Activated CD8-positive, alpha-beta memory T cell treated with anti-CD3 and anti-CD28 coated beads, Interleukin-2, amount 50 U/mL, for 48 hours (primary cell): ENCODE measurements at places on chromosomes 1 and 21.

DNA sequence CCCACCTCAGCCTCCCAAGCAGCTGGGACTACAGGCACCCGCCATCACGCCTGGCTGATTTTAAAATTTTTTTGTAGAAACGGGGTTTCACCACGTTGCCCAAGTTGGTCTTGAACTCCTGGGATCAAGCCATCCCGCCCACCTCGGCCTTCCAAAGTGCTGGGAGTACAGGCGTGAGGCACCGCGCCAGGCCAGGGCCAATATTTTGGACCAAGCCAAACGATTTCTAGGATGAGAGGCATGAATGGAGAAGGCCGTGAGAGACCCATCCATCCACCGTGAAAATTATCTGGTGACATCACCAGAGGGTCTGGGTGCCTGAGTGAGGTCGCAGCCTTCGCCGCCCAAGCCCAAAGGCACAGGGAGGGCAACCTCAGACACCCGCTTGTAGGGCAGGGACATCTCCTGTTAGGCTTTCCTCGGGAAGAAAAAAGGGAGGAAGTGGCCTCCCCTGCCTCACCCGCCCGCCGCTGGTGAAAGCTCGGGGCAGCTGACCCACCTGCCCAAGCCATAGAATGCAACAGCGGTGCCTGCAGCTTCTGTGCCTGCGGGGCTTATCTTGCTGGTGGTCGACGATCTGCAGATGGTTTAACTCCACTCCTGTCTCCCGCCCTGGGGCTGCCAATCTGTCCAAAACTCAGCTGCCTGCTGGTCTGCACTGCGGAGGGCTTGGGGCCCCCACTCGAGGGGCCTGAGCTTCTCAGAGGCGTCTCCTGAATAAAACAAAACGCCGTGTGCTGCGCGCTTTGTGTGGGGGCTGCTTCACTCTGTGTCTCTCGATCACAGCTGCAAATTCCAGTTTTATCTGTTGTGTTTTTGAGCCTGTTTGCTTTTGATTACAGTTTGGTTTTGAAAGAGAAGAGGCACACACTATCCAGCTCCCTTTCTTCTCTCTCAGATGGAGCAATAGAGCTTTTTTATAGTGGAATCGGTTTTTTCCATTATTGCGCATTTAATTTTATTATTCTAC is 85.8 kb downstream of the MRPS6 start:
- no peak for DNase-seq

DNA sequence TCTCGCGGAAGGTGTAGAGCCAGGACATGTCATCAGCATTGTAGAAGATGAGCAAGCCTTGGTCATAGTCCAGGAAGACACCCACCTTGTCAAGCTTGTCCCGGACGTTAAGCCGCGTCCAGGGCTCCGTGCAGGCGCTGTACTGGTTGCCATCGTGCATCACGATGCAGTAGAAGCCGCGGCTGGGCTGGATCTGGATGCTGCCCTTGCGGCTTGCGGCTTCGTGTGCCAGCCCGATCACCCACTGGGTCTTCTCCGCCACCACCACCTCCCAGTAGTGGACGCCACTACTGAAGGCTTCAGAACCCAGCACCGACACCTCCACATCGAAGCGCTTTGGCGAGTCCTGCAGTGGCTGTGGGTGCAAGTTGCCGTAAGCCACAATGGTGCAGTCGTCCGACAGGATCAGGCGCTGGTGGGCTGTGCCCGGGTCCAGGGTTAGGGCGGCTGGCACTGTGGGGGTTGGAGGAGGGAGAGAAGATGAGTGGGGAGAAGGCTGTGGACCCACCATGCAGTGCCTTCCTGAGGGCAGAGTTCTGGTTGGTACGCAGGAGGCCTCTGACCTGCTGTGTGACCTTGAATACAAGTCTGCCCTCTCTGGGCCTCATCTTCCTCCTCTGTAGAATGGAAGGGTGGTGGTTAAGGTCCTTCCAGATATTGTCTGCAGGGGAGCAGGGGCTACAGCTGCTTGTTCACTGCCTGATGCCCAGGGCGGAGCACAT is 34.4 kb downstream of the TRIM62 start:
- no peak for DNase-seq

- DNase-seq = no peak
Observed at GRCh38 chr1:151367658-151368392, 4.7 kb downstream of the SELENBP1 start.

- no peak for DNase-seq
Observed at GRCh38 chr21:32452641-32453040, 40.1 kb downstream of the EVA1C start.

- DNase-seq = no peak
Observed at GRCh38 chr1:228929476-228930027, 194.3 kb downstream of the RHOU start.

DNA sequence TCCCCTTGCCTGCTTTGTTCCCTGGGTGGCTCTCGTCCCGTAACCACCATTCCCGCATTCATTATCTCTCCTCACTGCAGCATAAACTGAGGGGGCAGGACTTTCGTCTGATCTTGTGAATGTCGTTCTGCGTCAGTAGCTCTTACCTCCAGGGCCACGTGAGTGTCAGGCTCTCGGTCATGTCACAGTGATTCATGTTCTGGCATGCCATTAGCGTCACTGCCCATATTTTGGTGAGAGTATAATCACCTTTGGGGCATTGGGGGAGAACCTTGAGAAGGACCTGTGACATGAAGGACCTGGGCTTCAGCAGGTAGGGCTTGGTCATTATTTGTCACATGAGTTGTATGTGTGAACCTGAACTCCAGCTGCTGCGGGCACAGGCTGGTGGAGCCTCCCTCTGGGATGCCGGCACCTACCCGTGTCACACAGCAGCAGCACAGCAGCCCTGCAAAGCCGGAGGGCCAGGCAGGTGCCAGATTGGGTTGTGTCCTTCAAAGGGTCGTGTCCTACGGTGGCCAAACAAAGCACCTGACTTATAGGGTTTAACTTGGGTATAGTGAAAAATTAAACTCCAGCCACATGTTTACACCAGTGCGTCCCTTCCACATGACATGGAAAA is 68.5 kb downstream of the BACE2 start:
- no peak for DNase-seq

- DNase-seq = no peak
Observed at GRCh38 chr1:15429701-15430149, 8.5 kb upstream of the CTRC start.

- DNase-seq = no peak
Observed at GRCh38 chr21:44628707-44629391, 2.0 kb downstream of the KRTAP10-9 start.

- DNase-seq = no peak
Observed at GRCh38 chr1:218301217-218301616, 16.1 kb downstream of the RRP15 start.

DNA sequence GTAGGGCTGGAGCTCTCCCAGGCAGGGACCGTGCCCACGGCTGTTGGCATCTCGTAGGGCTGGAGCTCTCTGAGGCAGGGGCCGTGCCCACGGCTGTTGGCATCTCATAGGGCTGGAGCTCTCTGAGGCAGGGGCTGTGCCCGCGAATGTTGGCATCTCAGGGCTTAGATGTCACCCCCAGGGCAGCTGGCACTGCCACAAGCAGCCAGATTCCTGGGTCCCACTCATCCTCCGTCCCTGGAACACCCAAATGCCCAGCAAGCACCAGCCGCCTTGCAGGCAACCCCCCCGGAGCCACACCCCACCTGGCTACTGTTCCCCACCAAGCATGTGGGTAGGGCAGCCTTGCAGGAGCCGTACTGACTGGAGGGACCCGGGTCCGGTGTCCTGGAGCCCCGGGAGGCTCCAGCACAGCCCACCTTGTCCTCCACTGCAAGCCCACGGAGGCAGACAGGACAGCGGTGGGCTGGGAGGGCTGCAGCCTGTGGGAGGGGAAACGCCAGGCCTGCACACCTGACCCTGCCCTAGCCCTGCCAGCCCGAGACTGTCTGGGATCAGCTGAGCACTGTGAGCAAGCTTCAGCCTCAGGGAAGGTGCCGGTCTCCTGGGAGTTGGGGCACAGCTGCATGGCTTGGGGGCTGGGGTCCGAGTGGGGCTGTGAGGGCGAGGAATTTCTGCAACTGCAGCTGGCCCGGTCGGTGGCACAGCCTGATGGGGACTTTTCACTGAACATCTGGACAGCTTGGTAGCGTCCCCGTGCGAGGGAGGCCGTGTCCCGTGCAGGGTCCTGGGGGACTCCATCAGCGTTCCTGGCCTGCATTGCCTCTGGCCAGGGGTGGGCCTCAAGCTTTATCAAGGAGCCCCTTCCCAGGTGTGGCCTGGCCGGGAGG is 53.6 kb downstream of the COL18A1 start:
- no peak for DNase-seq

- no peak for DNase-seq
Observed at GRCh38 chr21:44377922-44378645, 24.7 kb downstream of the TRPM2 start.

DNA sequence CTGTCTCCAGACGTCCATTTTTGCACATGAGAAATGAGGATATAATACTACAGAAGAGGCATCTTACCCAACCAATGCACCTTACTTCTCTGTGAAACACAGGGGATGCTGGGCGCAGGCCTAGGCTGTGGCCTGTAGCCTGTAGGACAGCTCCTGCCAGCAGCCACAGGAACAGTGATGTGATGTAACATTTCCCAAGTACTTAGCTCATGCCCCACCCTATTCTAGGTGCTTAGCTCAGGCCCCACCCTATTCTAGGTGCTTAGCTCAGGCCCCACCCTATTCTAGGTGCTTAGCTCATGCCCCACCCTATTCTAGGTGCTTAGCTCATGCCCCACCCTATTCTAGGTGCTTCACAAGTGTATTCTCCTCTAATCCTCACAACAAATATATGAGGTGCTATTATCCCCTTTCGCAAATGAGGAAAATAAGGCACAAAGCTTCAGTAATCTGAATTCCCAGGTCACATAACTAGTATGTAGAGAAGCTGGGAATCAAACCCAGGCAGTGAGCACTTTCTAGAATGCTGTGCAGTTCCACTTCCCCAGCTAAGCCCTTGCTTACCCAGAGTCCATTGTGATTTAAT is 4.6 kb upstream of the NAXE start:
- no peak for DNase-seq

- DNase-seq = no peak
Observed at GRCh38 chr1:33848205-33848937, 15.5 kb upstream of the HMGB4 start.

- DNase-seq = no peak
Observed at GRCh38 chr1:39672551-39672947, 642 bp upstream of the NT5C1A start.

- no peak for DNase-seq
Observed at GRCh38 chr1:46077644-46078043, 54.8 kb downstream of the PIK3R3 start.

DNA sequence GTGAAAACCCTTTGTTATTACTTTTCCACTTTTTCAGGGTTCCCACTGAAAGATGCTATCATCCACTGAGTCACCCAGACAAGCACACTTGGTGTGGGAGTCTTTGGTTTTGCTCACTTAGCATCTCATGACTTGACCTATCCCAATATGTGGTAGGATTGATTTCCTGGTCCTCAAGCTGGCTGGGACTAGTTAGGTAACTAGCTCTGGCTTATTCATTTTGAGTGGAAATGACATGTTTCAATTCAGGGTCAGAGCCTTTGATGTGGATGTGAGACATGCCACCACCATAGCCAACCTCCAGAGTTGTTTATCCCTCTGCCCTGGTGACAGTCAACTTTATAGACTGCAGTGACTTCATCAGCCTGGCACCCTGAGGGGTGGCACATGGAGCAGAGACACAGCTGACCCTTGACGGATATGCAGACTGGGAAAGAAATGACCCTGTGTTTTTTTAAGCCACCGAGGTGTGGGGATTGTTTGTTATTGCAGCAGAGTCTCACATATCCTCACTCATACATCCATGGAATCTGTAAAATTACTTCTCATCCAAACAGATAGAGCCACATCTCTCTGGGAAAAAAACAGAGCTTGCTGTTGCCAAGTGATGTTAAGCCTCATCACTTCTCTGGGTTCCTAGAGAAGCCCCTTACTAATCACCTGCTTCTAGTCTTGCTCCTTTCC is 699.9 kb downstream of the MATN1 start:
- peak; percentile 15 for DNase-seq

- DNase-seq = peak; percentile 78
Observed at GRCh38 chr1:200888349-200888838, 6.3 kb upstream of the INAVA start.

DNA sequence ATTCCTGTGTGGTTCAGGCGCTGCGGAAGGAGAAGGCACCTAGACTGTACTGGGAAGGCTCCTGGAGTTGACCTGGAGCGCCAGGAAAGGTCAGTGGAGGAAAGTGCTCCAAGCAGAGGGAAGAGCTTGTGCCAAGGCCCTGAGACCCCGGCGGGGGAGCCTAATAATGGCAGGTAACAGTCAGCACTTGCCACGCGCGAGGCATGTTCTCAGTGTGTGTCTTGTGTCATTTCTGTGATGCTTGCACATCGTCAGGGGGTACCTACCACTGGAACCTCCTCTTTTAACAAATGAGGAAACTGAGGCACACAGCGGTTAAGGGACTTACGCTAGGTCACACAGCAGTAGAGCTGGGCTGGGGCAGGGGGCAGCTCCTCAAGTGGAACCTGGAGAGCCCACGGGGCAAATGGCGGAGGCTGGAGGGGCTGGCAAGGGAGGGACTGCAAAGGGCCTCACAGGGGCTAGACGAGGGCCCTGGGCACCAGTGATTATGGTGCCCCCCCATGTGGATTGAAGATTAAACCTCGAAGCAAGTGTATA is 976 bp upstream of the BMP8B start:
- no peak for DNase-seq

DNA sequence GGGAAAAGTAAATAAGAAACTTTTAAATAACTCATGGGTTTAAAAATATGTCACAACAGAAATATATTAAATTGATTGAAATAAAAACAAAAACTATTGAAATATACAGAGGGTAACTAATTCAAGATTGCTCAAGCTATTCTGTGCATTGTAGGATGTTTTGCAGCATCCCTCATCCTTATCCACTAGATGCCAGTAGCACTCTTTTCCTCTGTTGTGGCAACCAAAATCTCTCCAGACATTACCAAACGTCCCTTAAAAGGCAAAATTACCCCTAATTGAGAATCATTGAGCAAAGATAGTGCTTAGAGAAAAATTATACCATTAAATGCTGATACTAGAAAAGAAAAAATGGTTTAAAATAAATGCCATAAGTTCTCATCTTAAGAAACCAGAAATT is 682.6 kb downstream of the RWDD3 start:
- DNase-seq = no peak

DNA sequence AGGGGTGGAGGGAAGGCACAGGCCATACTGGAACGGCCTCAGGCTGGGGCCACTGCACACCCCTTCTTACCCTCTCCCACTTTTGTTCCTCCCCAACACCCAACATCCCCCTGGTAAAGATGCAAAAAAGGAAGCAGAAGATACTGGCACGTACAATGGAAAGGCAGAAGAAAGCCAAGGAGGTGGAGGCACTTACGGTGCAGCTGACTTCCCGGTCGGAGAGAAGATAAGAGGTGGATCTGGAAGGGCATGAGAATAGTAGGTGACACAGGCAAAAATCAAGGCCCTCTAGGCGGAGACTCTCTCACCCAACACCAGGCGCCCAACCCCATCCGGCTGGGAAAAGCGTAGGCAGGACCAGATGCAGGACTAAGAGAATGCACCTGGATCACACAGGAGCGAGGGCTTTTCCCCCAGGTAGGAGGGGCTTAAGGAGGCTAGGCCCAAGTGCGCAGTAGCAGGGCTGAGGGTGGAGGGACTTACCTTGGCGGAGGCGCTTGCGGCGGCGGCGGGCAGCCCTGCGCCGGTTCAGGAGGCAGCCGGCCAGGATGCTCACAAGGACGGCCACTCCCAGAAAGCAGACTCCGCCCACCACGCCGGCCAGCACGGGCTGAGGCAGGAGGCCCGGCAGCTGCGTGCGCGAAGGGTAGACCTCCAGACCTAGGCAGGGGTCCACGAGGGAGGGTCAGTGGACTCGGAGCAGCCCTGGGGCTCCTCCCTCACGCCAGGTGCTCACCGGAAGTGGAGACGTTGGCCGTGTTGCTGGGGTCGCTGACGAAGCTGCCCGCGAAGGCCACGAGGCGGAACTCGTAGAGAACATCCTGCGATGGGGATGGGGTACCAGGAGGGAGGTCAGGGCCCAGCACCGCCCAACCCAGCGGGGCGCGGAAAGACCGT is 4.1 kb upstream of the TAGLN2 start:
- DNase-seq = no peak
